ENCODE measurements at places on chromosomes 16 and 17.

- DNase-seq: no peak
These were observed 16.7 kb downstream of the IL34 start for GRCh38 chr16:70662991-70663523.

DNA sequence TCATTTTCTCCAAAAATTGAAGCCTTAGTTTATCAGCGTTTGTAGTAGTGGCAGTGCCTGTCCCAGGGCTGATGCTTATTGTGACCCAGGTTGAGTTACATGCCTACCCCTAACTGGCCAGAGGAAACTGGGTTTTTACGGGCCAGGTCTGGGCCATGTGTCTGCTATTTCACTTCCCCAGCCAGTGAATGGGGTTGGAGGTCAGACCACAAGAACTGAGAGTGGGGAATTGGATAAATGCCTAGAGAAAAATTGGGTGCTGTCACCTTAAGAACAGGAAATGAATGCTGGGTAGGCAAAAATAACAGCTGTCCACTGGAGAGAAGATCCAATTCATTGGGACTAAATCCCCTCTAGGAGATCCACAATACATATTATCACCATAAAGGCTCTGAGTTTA lies 5.2 kb downstream of the ADPRM start:
- DNase-seq: no peak

GRCh38 chr16:49929626-49930025 lies 73.7 kb upstream of the ZNF423 start:
- DNase-seq: no peak

- DNase-seq: no peak
These were observed 10.5 kb downstream of the XYLT2 start for GRCh38 chr17:50356418-50356817.

DNA sequence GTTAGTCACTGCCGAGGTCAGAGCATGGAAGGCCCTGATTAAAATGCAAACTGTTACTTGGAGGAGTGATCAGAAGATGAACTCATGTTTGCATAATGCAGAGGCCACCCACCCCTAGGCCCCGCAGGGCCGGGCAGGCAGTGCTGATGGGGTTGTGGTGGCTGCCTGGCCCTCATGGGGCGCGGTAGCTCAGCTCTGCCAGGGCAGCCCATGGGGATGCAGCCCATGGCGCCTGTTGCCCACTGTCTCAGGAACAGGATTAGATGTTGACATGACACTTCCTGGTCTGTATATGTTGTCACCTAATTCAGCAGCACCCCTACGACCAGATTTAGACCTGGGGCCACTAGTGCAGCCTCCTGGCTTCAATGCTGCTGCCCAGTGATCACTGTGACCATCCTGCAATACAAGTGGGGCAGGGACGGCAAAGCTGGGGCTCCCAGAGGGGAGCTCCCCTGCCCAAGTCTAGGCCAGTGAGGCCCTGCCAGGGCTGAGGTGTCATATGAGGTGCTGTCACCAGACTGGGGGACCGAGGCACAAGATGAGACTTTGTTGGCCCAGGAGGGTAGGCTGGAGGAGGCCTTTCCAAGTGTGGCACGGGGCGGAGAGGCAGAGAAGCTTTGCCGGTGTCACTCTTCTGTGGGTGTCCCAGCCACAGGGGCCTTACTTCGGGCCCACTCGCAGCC lies 49.1 kb downstream of the RAI1 start:
- no peak for DNase-seq

DNA sequence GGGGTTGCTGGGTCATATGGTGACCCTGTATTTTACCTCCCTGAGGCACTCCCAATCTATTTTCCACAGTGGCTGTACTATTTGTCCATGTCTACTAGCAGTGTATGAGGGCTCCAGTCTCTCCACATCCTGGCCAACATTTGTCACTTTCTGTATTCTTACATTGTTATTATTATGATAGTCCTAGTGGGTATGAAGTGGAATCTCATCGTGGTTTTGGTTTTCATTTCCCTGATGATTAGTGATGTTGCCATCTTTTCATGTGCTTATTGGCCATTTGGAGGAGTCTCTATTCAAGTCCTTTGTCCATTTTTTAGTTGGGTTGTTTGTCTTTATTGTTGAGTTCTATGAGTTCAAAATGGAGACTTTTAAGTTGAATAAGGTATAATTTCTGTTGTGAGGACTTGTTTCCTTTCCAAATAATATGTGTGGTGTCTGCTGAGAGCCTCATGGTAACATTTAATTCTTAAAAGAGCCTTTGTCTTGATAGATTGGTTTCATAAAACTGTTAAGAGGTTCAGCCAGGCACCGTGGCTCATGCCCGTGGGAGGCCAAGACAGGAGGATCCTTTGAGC lies 108.2 kb downstream of the RPTOR start:
- DNase-seq: no peak

DNA sequence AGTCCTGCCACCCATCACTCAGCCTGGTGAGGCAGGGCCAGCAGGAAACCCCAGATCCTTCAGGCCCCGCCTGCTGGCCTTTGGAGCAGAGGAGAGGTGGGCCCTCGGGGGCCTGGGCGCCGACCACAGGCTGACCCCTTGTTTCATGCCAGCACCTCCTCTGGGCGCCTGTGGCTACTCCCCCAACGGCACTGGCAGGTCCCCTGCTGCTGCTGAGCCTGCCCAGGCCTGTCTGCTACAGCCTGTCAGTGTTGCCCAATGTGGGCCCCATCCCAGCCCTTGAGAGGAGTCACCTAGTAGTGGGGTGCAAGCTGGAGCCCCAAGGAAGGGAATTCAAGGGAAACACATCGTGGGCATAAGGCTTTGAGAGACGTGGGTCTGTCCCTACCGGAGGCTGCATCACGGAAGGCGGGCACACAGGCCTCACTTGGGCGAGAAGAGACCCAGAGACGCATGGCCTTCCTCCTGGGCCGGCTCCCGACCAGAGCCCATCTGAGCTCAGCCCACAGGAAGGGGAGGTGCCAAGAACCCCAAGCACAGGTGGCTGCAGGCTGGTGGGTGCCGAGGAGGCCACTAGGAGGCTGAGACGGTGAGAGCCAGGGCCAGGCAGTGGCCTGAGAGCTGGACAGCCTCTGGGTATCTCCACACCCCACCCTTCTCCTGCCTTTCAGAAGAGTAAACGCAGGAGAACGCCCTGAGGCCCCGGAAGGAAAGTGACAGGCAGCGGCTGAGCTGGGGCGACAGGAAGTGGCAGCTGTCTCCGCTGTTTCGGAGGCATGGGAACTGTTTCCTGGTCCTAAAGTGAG lies 8.0 kb upstream of the FASN start:
- DNase-seq: no peak

DNA sequence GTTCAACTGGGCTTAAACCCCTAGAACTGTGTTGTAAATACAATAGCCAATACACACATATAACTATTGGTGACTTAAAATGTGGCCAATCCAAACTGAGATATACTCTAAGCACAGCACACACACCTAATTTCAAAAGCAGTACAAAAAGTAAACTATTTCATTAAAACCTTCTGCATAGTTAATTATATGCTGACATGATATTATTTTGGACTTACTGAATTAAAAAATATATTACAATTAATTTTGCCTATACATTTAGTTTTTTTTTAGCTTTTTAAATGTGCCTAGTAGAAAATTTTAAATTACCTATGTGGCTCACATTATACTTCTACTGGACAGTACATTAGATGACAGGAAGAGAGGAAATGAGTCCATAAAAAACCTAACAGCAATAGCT lies 21.5 kb downstream of the MED13 start:
- no peak for DNase-seq

- no peak for DNase-seq
These were observed 7.4 kb upstream of the HDAC5 start for GRCh38 chr17:44130693-44131349.

DNA sequence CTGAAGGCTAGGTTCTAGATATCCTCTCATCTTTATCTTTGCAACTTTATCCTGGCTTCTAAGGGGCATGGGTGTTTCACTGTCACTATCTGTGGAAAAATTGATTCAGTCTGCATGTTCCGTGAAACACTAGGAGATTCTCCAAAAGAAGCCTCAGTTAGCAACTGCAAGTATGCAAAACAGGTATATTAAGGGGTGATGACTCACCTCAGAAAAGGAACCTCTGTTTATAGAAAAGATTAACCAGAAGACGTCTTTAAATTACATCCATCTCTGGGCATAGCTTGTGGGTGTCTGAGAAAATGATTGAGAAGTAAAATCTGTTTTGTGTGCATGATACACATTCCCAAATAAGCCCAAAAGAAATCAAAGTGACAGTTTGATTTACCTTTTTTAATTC lies 353.8 kb upstream of the HSBP1 start:
- DNase-seq: no peak

GRCh38 chr16:84234321-84235241 lies 5.2 kb downstream of the KCNG4 start:
- DNase-seq: no peak

GRCh38 chr16:24124291-24124690 lies 131.8 kb upstream of the CACNG3 start:
- DNase-seq: no peak

GRCh38 chr16:19114359-19115147 lies 789 bp downstream of the ITPRIPL2 start:
- DNase-seq: no peak

GRCh38 chr17:30212750-30213149 lies 22.7 kb downstream of the SLC6A4 start:
- no peak for DNase-seq

- peak; percentile 31 for DNase-seq
These were observed 1.0 kb downstream of the MCRIP1 start for GRCh38 chr17:81831957-81832607.

All from stimulated activated CD8-positive, alpha-beta memory T cell treated with anti-CD3 and anti-CD28 coated beads, Interleukin-15, amount 100 ng/mL, for 4 hours (primary cell).